Glutamatergic neuron (in vitro differentiated cells): ENCODE measurements at places on chromosomes 1 and 21.

- no peaks in the 10 kb centered on the region for H3K36me3 ChIP-seq
- H3K4me1 ChIP-seq = no peaks in the 10 kb centered on the region
- no peak overlapping the region for H3K4me3 ChIP-seq
- H3K27me3 ChIP-seq = peaks cover 2% of the 10 kb centered on the region
- H3K27ac ChIP-seq = no peak overlapping the region
These were observed 1325.8 kb upstream of the PRMT6 start for GRCh38 chr1:105730701-105731100.

DNA sequence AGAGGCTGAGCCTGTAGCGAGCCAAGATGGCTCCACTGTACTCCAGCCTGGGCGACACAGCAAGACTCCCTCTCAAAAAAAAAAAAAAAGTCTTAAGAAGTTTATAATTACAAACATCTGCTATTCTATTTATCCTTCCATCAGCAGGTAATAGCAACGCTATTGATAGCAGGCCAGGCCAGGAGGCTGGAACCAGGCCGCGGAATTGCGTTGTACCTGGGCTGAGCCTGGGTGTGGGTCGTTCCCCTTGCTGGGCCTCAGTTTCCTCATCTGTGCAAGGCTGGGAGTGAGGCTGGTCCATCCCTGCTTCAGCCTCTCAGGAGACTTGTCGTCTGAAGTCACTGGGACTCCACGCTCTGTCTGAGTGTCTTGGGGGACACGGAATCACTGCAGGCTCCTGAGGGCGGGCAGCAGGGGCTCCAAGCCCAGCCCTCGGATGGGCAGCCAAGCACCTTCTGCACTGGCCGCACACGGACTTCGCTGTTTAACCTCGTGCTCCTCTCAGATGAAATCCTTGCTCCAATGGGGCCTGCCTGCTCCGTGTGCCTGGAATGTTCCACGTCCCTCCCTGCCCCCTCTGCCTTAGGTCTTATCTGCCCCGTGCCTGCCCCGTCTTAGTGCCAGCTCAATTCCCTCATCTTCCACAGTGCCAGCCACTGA is 103.9 kb upstream of the C1orf174 start:
- DNase-seq = no peak
- no peak overlapping the region for H3K27ac ChIP-seq
- peaks cover 11% of the 10 kb centered on the region for H3K27me3 ChIP-seq
- H3K36me3 ChIP-seq = peaks cover 8% of the 10 kb centered on the region
- H3K4me1 ChIP-seq = no peaks in the 10 kb centered on the region

- no peak overlapping the region for H3K4me3 ChIP-seq
- no peak for DNase-seq
- no peaks in the 10 kb centered on the region for H3K27me3 ChIP-seq
These were observed 35.2 kb downstream of the TGFB2 start for GRCh38 chr1:218380125-218380977.

DNA sequence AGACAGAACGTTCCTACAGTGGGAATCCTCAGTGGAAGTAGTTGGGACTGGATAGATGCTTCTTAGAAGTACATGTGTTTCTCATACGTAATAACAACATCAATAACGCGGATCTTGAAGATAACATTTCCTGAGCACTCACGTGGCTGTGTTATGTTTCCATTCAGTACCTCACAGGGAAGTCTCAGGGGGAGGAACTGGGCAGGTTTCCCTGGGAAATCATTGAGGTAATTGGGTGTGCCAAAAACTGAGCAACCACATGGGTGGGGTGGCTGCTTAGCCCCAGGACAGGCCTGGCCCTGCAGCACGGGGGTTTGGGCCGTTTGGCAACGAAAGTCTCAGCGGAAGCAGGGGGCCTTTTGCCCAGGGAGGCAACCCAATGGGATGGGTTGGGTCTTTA is 133.8 kb downstream of the ZSCAN20 start:
- no peak for DNase-seq
- no peak overlapping the region for H3K4me3 ChIP-seq
- peaks cover 16% of the 10 kb centered on the region for H3K4me1 ChIP-seq

DNA sequence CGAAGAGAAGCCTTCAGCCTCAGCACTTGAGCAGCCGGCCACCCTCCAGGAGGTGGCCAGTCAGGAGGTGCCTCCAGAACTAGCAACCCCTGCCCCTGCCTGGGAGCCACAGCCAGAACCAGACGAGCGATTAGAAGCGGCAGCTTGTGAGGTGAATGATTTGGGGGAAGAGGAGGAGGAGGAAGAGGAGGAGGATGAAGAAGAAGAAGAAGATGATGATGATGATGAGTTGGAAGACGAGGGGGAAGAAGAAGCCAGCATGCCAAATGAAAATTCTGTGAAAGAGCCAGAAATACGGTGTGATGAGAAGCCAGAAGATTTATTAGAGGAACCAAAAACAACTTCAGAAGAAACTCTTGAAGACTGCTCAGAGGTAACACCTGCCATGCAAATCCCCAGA is 78.4 kb downstream of the PRDM2 start:
- DNase-seq = no peak
- H3K4me3 ChIP-seq = no peak overlapping the region
- no peak overlapping the region for H3K27ac ChIP-seq
- H3K36me3 ChIP-seq = no peaks in the 10 kb centered on the region
- peaks cover 4% of the 10 kb centered on the region for H3K4me1 ChIP-seq

DNA sequence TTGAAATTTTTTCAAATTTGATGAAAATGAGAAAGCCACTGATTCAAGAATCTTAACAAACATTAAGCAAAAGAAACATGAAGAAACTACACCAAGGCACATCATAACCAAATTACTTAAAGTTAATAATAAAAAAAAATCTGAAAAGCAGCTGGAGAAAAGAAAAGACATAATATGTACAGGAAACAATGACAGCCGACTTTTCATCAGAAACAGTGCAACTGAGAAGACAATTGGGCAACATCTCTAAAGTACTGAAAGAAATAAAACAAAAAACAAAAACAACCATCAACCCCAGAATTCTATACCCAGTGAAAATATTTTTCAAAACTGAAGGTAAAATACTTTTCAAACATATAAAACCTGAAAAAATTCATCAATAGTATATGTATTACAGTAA is 73.8 kb upstream of the DMRTA2 start:
- no peak for DNase-seq
- no peak overlapping the region for H3K4me3 ChIP-seq
- no peak overlapping the region for H3K27ac ChIP-seq
- H3K4me1 ChIP-seq = no peaks in the 10 kb centered on the region
